Large intestine (tissue), 12 donors: ENCODE measurements at places on chromosomes 16 and 17. TPM values are rescaled to one million over a fixed set of nuclear protein-coding genes. Genes with fewer than 3 reads are reported as not detected.

The CD300E gene
- polyA plus RNA-seq = 0.12 TPM

The SNAI3 gene
- polyA plus RNA-seq = 1.1 TPM

The C17orf113 gene
- polyA plus RNA-seq = 2.4 TPM

The KRT32 gene
- polyA plus RNA-seq = not detected

The CCDC200 gene
- polyA plus RNA-seq = 47.1 TPM

DNA sequence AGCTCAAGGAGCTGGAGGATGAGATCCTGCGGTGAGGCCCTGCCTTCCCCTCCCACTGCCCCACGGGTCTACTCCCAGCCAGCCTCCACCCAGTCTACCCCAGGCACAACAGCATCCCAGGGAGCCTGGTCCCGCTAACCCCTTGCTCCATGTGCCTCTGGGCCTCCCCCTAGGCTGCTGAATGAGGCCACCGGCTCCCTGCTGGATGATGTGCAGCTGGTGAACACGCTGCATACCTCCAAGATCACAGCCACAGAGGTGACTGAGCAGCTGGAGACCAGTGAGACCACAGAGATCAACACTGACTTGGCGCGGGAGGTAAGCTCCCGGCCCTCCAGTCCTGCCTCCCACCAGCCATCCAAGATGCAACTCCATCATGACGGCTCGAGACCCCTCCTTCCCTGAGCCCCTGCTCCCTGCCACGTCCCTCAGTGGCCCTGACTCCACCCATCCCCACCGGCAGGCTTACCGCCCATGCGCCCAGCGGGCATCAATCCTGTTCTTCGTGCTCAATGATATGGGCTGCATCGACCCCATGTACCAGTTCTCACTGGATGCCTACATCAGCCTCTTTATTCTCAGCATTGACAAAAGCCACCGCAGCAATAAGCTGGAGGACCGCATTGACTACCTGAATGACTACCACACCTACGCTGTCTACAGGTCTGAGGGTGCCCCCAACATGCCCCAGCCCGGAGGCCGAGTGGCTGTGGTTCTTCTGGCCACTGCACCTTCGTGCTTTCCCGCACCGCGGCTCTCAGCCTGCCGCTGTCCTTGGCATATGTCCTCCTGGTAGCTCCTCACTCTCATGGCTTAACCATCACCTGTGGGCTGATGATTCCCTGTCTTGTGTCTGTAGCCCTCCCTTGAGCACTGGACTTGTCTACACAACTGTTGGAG is 15.0 kb upstream of the KDM6B start:
- no peak for DNase-seq

DNA sequence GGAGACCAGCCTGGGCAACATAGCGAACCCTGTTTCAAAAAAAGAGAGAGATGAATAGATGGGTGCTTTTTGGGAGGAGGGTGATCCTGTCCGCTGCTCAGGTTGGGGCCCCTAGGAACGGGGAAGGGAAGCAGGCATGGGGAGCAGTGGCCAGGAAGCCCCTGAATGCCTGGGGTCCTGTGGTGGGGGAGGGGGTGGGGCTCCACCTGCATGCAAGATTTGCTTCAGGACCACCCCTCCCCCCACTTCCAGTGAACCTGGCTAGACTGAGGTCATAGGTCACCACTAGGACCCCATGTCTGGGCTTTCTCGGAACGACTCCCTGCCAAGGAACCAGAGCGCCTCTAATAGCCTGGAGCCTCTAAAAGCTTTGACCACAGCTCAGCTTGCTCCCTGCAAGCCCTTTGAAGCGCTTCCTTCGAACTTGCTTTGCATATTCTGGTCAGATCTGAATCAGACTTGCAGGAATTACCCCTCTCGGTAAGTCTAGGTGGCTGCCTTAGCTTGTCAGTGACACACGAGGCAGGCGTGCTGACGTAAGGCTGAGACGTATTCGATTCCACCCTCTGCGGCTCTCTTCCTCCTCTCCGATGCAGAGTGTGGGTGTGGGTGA is 3.7 kb downstream of the SOCS3 start:
- DNase-seq = no peak
